ENCODE measurements at places on chromosomes 2 and 18. TPM values are rescaled to one million over a fixed set of nuclear protein-coding genes. Genes with fewer than 3 reads are reported as not detected.

ALPG gene
- not detected for total RNA-seq

RESP18 gene
- total RNA-seq, result not detected

ALK gene
- not detected for total RNA-seq

DNER gene
- total RNA-seq, result 49.2 TPM

EHD3 gene
- total RNA-seq, result 0.86 TPM

CCBE1 gene
- 23.8 TPM for total RNA-seq

UGT1A6 gene
- not detected for total RNA-seq

RUFY4 gene
- total RNA-seq, result not detected

IL36A gene
- not detected for total RNA-seq

RSAD2 gene
- total RNA-seq, result 0.09 TPM

DNA sequence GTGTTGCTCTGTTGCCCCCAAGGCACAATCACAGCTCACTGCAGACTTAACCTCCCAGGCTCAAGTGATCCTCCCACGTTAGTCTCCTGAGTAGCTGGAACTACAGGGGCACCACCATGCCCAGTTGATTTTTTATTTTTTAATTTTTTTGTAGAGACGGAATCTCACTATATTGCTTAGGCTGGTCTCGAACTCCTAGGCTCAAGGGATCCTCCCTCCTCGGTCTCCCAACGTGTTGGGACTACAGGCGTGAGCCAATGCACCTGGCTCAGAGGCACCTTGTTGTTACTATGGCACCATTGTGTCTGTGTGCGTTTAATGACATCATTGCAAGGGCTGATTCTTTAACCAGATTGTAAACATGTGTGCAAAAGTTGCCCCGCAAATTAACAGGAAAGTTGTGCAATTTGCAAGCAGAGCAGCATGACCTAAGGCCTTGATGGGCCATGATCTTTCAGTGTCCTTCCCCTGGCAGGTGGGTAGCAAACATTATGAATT, 22.6 kb downstream of the TCF23 start:
- no peak for DNase-seq
- no peak overlapping the region for H3K27ac ChIP-seq
- H3K36me3 ChIP-seq, result no peaks in the 10 kb centered on the region
- no peaks in the 10 kb centered on the region for H3K27me3 ChIP-seq

- H3K4me3 ChIP-seq, result no peak overlapping the region
- H3K4me1 ChIP-seq, result no peaks in the 10 kb centered on the region
- DNase-seq, result no peak
- no peak overlapping the region for H3K27ac ChIP-seq
Observed at GRCh38 chr2:16716944-16717343, 51.3 kb upstream of the CYRIA start.

GRCh38 chr2:12083713-12084419, 337.4 kb downstream of the LPIN1 start:
- H3K27me3 ChIP-seq, result no peaks in the 10 kb centered on the region
- H3K4me1 ChIP-seq, result peaks cover 20% of the 10 kb centered on the region
- H3K27ac ChIP-seq, result no peak overlapping the region
- DNase-seq, result peak; percentile 42
- H3K4me3 ChIP-seq, result no peak overlapping the region
- no peaks in the 10 kb centered on the region for H3K36me3 ChIP-seq

DNA sequence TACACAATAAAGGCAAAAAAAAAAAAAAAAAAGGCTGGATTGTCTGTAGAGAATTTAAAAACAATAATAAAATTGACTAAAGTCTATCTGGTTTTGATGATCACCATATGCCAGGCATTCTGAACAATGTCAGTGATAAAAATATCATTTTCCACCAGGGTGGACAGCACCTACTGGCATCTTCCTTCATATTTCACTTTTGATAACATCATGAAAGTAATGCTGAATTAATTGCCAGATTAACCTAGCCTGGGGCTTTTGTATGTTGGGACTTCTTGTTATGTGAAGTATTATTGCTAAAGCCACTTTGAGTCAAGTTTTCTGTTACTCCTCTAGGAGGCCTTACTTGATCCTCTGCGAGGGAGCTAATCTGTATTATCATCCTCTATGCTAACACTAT, 73.8 kb upstream of the FAM98A start:
- no peak overlapping the region for H3K4me3 ChIP-seq
- no peaks in the 10 kb centered on the region for H3K4me1 ChIP-seq
- no peak for DNase-seq
- no peaks in the 10 kb centered on the region for H3K36me3 ChIP-seq

GRCh38 chr18:21391074-21391673, 149.1 kb downstream of the GREB1L start:
- peaks cover 16% of the 10 kb centered on the region for H3K4me1 ChIP-seq
- H3K36me3 ChIP-seq, result no peaks in the 10 kb centered on the region
- H3K27ac ChIP-seq, result peak overlapping the region; percentile 51
- H3K4me3 ChIP-seq, result peak overlapping the region; percentile 23

- H3K36me3 ChIP-seq, result no peaks in the 10 kb centered on the region
- H3K27ac ChIP-seq, result no peak overlapping the region
- no peaks in the 10 kb centered on the region for H3K27me3 ChIP-seq
- peaks cover 5% of the 10 kb centered on the region for H3K4me1 ChIP-seq
Observed at GRCh38 chr2:10733566-10733925, 12.1 kb downstream of the ATP6V1C2 start.

- peaks cover 6% of the 10 kb centered on the region for H3K27me3 ChIP-seq
- peak; percentile 94 for DNase-seq
- H3K4me3 ChIP-seq, result no peak overlapping the region
Observed at GRCh38 chr2:234003972-234004617, 46.4 kb upstream of the SPP2 start.

- H3K27ac ChIP-seq, result no peak overlapping the region
- peaks cover 5% of the 10 kb centered on the region for H3K4me1 ChIP-seq
- no peaks in the 10 kb centered on the region for H3K36me3 ChIP-seq
- H3K4me3 ChIP-seq, result no peak overlapping the region
- H3K27me3 ChIP-seq, result no peaks in the 10 kb centered on the region
Observed at GRCh38 chr2:217844696-217845095, 158.1 kb downstream of the TNS1 start.

DNA sequence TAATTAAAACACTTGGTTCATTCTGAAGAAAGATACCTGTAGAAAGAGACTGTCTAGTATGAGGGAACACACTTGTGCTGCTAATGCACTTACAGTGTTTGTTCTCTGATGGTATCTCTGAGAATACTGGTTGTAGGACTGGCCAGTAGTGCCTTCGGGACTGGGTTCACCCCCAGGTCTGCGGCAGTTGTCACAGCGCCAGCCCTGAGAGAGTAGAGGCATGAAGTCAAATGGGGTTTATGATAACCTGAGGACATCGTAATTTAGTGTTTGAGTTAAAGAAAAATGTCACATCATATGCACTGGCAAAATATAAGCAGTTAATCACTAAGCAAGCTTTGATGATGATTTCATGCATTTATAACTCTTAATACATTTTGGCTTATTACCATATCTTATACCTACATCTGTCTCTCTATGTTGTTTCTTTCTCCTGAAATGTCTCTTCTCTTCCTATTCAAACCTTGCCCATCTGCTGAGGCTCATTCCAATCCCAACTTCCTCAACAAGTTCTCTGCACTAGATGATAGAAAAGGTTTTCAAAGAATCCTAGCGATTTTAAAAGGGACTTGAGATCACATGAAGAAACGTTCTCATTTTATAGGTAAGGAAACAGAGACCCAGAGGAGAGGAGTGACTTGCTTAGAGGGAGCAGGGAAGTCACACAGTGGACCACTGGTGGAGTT, 50.2 kb downstream of the ATIC start:
- H3K4me1 ChIP-seq, result peaks cover 6% of the 10 kb centered on the region
- DNase-seq, result no peak
- no peaks in the 10 kb centered on the region for H3K27me3 ChIP-seq
- no peak overlapping the region for H3K27ac ChIP-seq

GRCh38 chr2:8657423-8658062, 24.3 kb upstream of the ID2 start:
- H3K27ac ChIP-seq, result no peak overlapping the region
- DNase-seq, result no peak
- H3K27me3 ChIP-seq, result no peaks in the 10 kb centered on the region
- peaks cover 4% of the 10 kb centered on the region for H3K36me3 ChIP-seq
- no peak overlapping the region for H3K4me3 ChIP-seq

DNA sequence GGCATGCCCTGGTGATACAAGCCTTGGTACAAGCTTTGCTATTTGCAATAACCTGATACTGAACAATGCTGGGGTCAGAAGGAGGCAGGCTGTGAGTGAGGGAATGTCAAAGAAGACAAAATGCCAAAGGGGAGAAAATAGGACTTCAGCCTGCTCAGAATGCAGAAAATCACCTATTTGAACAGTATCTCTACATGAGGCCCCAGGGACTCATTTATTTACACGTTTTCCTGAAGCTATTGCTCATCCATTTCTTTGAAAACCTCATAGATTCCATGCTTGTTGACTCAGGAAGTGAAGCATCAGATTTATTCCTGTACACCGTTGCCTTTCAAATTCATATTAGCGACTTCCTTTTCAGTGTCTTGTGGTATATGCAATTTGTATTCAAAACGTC, 69.4 kb upstream of the CBLN2 start:
- H3K27me3 ChIP-seq, result no peaks in the 10 kb centered on the region
- no peak overlapping the region for H3K27ac ChIP-seq
- no peak for DNase-seq
- peaks cover 6% of the 10 kb centered on the region for H3K4me1 ChIP-seq
- no peak overlapping the region for H3K4me3 ChIP-seq
- no peaks in the 10 kb centered on the region for H3K36me3 ChIP-seq

- H3K36me3 ChIP-seq, result no peaks in the 10 kb centered on the region
- DNase-seq, result peak; percentile 38
- H3K27ac ChIP-seq, result no peak overlapping the region
- H3K4me3 ChIP-seq, result no peak overlapping the region
- peaks cover 37% of the 10 kb centered on the region for H3K27me3 ChIP-seq
- peaks cover 19% of the 10 kb centered on the region for H3K4me1 ChIP-seq
Observed at GRCh38 chr2:103174711-103175110, 412.9 kb downstream of the TMEM182 start.

GRCh38 chr2:3132466-3132865, 245.2 kb downstream of the EIPR1 start:
- no peak overlapping the region for H3K4me3 ChIP-seq
- no peaks in the 10 kb centered on the region for H3K36me3 ChIP-seq
- H3K27me3 ChIP-seq, result peaks cover 12% of the 10 kb centered on the region
- DNase-seq, result no peak
- no peak overlapping the region for H3K27ac ChIP-seq

DNA sequence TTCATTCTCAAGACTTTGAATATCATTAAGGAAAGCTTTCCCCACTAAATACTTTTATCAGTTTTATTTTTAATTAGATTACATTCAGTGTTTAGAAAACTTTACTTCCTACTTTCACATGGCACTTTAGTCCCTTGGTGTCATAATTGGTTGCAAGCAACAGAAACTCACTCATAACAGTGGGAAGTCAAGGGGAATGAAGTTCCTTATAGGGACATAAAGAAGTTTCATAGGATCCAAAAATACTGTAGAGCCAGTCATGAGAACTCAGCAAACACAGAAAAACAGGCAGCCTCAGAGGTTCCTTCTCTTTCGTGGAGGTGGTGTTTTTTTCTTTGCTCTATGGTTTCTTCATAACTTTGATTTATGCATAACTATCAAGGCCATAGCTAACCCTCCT, 809.0 kb downstream of the BCL11A start:
- H3K36me3 ChIP-seq, result no peaks in the 10 kb centered on the region
- peaks cover 12% of the 10 kb centered on the region for H3K4me1 ChIP-seq
- no peak overlapping the region for H3K4me3 ChIP-seq
- no peak for DNase-seq
- H3K27ac ChIP-seq, result no peak overlapping the region

DNA sequence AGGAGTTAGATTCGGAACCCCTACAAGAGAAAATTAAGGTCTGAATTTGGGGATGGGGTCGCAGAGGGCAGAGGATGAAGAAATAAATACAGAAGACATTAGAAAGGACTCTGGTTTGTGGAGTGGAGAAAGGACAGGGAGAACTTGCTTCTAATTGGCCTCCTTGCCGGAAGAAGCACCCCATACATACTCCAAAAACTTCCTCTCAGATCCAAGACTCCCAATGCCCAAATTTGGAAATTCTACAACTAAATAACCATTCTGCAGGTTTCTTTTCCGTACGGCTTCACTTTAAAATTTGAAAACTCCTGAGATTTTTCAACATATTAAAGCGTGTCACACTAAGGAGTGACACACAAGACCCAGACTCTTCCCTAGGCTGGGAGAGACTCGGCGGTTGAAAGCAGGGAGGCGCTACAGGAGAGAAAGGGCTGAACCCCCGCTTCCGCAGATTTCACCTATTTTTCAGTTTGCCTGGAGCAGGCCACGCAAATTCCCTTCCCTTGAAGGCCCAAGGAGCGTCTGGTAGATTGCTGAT, 478 bp downstream of the CLHC1 start:
- peaks cover 54% of the 10 kb centered on the region for H3K36me3 ChIP-seq
- peaks cover 36% of the 10 kb centered on the region for H3K4me1 ChIP-seq
- peak; percentile 50 for DNase-seq
- H3K4me3 ChIP-seq, result peak overlapping the region; percentile 87
- no peaks in the 10 kb centered on the region for H3K27me3 ChIP-seq

- H3K27me3 ChIP-seq, result peaks cover 10% of the 10 kb centered on the region
- H3K4me1 ChIP-seq, result no peaks in the 10 kb centered on the region
- no peaks in the 10 kb centered on the region for H3K36me3 ChIP-seq
- no peak for DNase-seq
- no peak overlapping the region for H3K4me3 ChIP-seq
Observed at GRCh38 chr2:216765761-216766262, 70.5 kb upstream of the IGFBP5 start.

- no peaks in the 10 kb centered on the region for H3K27me3 ChIP-seq
- DNase-seq, result peak; percentile 99
- peaks cover 23% of the 10 kb centered on the region for H3K36me3 ChIP-seq
- peak within 1 kb of the TSS; percentile 97 for H3K27ac ChIP-seq
- H3K4me3 ChIP-seq, result peak within 1 kb of the TSS; percentile 83
Observed at GRCh38 chr2:677056-677958, at the start of gene TMEM18. TMEM18 (minus strand) TSS chr2:677406; CDS start chr2:677345, 61 bp downstream.

GRCh38 chr18:14768241-14768640, 20.3 kb downstream of the ANKRD30B start:
- peaks cover 16% of the 10 kb centered on the region for H3K4me1 ChIP-seq
- DNase-seq, result no peak
- no peaks in the 10 kb centered on the region for H3K36me3 ChIP-seq
- H3K27me3 ChIP-seq, result no peaks in the 10 kb centered on the region
- no peak overlapping the region for H3K4me3 ChIP-seq

DNA sequence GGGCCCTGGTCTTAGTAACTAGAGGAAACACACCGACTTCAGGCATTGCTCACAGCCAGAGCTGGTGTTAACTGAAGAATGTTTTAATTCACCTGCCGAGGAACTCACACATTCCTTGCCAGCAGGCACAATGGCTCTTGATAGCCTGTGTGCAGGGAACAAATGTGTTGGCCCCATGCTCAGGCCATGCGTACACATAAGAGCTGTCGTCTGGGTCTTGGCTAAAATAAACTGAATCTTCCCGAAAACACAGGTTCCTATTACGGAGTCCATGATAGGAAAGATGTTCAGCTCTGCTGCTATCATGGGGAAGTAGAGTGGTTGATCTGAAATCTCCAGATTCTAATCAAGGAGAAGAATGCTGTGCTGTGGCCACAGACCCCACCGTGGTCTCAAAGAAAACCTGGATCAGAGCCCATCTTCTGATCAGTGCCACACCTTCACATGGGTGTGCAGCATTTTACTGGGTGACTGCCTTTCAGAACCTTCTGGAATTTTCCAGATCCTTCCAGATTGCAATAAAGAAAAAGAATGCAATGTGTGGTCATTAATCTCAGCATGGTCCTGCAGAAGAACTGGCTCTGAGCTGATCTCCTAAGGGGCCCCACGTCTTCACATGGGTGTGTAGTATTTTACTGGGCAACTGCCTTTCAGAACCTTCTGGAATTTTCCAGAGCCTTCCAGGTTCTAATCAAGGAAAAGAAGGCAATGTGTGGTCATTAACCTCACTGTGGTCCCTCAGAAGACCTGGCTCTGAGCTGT, 17.2 kb downstream of the MBP start:
- DNase-seq, result peak; percentile 14
- H3K27me3 ChIP-seq, result no peaks in the 10 kb centered on the region
- peak overlapping the region; percentile 85 for H3K27ac ChIP-seq
- peaks cover 3% of the 10 kb centered on the region for H3K36me3 ChIP-seq
